ENCODE measurements at places on chromosomes 12 and 14.
A peak's percentile ranks its signal among the peaks of the same experiment; 100 is the strongest.

- H3K4me3 ChIP-seq: no peak overlapping the region
- no peaks in the 10 kb centered on the region for H3K27me3 ChIP-seq
- H3K27ac ChIP-seq: no peak overlapping the region
- peaks cover 2% of the 10 kb centered on the region for H3K4me1 ChIP-seq
- H3K36me3 ChIP-seq: no peaks in the 10 kb centered on the region
Measured at GRCh38 chr12:126545411-126545810, 1480.2 kb downstream of the AACS start.

DNA sequence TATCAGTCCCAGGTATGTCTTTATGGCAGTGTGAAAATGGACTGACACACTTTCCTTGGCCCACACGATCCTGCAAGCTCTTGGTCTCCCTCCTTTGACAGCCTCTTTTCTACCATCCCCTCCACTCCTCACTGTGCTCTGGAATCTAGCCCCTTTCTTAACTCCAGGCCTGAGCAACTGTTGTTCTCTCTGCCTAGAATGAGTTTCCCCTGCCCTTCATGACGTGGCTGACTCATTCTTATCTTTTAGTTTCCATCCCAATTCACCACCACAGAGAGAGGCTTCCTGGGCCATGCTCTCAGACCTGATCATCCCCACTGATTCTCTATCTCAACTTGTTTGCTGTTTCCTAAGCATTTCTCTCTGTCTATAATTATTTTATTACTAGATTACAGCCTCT is 157.4 kb upstream of the HMGA2 start:
- no peak overlapping the region for H3K4me3 ChIP-seq
- peak; percentile 38 for DNase-seq
- peak overlapping the region; percentile 0 for H3K27ac ChIP-seq
- peaks cover 38% of the 10 kb centered on the region for H3K27me3 ChIP-seq

DNA sequence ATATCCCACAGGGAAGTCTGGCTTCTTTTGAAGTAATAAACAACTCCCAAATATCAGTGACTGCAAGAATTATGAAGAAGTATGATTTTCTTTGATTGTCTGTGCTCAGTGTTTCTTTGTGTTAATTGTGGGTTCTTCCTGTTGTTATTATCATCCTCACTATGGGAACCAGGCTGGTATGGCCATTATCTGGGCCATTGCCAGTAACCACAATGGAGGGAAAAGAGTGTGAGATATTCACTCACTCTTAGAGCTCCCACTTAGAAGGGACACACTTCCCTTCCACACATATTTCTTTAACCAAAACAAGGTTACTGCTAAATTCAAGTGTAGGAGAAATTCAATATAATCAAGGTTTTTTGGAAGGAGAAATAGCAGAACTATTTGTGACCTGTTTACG is 503.7 kb downstream of the SLC6A15 start:
- no peaks in the 10 kb centered on the region for H3K36me3 ChIP-seq
- DNase-seq: no peak
- H3K27ac ChIP-seq: no peak overlapping the region
- no peaks in the 10 kb centered on the region for H3K27me3 ChIP-seq
- no peak overlapping the region for H3K4me3 ChIP-seq
- H3K4me1 ChIP-seq: no peaks in the 10 kb centered on the region

- H3K36me3 ChIP-seq: no peaks in the 10 kb centered on the region
- no peaks in the 10 kb centered on the region for H3K4me1 ChIP-seq
- H3K27me3 ChIP-seq: peaks cover 2% of the 10 kb centered on the region
- no peak overlapping the region for H3K27ac ChIP-seq
- no peak for DNase-seq
Measured at GRCh38 chr14:72332871-72333270, 400.6 kb downstream of the RGS6 start.

GRCh38 chr14:50520947-50521815 is 11.2 kb downstream of the MAP4K5 start:
- no peak overlapping the region for H3K4me3 ChIP-seq
- H3K27me3 ChIP-seq: no peaks in the 10 kb centered on the region
- DNase-seq: peak; percentile 87
- H3K27ac ChIP-seq: peak overlapping the region; percentile 89
- peaks cover 53% of the 10 kb centered on the region for H3K4me1 ChIP-seq
